ENCODE measurements at places on chromosomes 6 and 20.

DNA sequence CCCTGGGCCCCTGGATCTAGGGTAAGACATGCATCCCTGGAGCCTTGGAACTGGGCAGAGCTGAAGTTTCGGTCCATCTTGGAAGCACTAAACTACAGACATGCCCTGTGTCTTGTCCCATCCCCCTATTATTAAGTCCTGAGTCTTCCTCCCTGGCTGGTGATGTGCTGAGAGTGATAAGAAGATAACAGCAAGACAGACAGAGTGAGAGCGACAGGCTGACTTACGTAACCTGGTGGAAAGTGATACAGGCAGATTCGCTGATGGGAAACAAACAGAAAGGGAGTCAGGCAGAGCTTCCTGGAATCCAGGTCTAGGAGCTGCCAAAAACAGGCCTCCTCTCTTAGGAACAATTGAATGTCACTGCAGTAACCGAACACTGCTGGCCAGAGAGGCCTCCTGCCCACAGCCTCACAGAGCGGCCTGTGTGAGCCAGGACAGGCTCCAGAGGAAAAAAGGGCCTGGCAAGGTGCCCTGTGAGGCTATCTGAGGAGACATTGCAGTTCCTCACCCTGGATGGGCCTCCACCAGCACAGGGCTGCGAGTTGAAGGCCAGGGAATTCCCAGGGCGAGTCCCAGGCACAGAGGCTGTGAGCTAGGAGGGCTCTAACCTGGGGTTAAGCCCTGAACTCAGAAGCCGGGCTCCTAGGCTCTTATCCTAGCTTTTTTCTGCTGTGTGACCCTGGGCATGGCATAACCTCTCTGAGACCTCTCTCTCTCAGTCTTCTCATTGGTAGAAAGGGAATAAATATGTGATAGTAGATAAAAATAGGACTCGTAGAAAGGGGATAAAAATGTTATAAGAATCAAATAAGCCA is 34.2 kb upstream of the B4GALT5 start:
- DNase-seq: no peak

DNA sequence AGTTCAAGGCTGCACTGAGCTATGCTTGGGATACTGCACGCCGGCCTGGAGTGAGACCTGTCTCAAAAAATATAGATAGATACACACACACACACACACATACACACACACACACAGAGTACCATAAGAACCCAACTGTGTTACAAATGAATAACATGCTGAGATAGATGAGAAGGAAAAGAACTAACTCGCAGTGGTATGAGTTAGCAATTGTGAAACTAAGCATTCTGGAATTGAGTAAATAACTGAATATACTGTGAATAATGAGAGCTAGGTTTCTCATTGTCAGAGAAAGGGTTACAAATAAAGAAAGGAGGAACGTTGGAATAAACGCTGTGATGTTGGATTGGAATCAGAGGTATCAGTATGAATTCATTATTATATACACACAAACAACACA is 14.6 kb upstream of the FAXC start:
- DNase-seq: no peak

GRCh38 chr20:57007171-57007540 is 259.3 kb downstream of the BMP7 start:
- DNase-seq: no peak

- no peak for DNase-seq
Measured at GRCh38 chr20:62898970-62899632, 27.2 kb downstream of the DIDO1 start.

DNA sequence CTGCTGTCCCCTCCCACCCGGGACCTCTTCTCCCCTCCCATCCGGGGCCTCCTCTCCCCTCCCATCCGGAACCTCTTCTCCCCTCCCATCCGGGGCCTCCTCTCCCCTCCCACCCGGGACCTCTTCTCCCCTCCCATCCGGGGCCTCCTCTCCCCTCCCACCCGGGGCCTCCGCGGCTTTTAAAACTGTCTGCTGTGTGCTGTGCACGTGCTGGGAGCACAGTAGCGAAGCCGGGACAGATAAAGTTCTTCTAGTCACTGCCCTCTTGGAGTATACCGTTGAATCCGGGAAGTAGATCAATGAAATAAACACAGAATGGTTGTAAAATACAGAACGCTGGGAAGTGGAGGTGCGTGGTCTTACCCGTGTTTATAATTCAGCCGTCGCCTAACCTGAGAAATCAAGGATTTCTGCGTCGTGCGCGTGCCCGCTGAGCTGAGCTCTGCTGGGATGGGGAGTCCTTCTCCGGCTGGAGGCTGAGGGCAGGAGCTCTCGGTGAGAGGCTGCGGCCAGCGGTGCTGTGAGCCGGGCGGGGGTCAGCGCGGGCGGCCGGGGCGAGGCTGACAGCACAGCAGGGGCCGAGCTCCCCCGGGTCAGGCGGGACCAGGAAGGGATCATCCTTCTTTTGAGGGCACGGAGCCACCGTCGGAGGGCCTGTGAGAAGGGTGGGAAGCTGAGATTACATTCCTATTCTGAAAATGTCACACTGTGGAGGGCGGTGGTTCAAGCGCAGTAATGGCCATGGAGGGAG is 19.6 kb upstream of the KIF25 start:
- no peak for DNase-seq

DNA sequence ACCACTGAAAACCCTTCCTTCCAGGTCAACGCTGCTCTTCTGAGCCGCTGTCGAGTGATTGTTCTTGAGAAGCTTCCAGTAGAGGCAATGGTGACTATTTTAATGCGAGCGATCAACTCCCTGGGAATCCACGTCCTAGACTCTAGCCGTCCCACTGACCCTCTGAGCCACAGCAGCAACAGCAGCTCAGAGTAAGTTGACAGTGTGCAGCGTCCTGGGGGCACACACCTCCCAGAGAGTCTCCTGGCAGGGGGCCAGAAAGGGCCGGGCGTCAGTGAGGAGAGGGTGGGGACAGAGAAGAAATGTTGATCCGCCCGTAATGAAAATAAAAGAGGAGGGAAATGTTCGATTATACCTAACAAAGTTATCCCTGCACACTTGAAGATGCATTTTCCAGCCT is 5.0 kb downstream of the WRNIP1 start:
- peak; percentile 31 for DNase-seq

DNA sequence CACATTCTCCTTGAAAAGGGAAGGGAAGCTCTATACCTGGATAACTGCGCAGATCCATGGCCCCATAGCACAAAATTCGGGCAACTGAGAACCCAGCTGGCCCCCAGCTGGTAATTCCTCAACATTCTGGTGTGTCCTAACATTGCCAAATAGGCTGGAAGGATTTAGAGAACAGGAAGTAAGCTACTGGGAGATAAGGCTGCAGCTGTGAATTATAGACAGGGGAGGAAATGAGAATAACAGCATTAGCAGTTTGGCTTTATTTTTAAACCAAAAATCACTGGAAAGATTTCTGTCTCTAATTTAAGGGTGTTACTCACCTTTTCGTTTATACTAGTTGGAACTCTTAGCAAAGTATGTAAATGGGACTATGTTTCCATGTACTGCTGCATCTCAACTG is 97.2 kb downstream of the TULP4 start:
- DNase-seq: no peak

DNA sequence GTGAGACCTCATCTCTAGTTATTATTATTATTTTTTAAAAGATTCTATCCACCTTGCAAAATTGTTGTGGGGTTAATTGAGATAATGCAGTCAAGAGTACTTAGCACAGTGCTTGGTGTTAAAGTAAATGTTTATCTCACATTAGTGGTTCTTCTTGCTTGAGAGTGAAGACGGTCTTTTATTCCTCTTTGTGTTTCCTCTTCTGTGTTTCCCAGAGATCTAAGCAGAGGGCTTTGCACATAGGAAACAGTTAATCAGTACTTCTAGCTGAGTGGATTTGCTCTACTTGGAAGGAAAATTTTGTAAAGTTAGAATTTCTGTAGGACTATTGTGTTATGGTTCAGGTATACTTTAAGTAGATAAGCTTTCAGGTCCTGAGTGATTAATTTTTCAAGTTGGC is 3.5 kb downstream of the ARMC2 start:
- no peak for DNase-seq

DNA sequence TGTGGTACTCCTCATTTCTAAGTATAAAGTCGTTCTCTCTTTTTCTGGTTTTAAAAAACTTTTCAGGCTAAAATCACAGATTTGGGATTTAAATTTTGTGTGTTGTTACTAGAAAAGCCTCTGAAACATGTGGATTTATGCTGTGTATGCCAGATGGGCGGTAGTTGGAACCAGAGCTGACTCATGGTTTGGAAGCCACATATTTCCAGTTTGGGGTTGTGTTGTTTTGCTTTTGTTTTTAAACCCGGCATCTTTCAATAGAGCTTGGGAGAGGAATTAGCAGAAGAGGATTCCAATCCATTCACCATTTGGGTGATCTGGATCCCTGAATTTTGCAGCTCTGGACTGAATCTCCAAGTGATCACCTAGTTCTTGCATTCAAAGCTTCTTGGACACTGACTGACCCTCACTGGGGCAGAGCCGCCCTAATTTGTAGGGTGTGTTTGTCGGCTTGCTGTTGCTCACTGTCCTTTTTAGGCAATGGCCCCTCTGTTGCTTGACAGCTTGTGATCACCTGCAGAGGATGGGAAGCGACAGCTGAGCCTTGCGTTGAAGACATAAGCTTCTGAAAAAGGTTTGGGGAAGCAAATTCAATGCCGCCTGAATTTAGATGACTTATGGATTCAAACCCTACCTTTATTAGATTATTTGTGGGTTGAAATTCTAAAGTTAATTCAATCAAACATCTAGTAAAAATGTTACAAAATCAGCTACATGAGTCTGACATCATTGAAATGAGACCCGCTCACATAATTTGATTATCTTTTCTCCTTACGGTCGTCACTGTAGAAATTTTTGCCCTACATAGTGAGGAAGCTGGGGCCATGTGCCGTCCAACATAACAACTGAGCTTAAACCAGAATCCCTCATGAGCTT is 79.9 kb upstream of the CD83 start:
- DNase-seq: no peak

- DNase-seq: peak; percentile 18
Measured at GRCh38 chr6:138455746-138456400, 43.4 kb downstream of the NHSL1 start.

DNA sequence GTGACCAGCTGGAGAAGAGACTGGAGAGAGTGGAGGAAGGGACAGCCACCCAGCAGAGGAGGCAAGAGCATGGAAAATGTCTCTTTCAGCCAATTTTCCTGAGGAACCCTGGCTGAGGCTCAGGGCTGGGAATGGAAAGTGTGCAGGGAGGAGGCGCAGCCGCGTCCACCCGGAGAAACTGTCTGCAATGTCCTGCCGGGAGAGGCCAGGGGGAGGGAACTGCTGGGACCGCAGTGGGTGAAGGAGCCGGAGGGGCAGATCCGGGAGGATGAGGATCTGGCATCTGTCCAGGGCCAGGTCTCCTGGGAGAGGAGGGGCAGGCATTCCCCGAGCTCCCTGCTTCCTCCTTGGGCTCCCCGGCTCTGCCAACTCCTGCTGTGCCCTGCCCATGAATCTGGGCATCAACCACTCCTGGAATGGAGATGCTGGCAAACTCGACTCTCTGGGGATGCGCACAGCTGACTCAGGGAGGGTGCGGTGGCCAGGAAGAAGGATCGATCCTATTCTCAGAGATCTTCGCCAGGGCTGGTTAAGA is 17.4 kb upstream of the HM13 start:
- DNase-seq: no peak

DNA sequence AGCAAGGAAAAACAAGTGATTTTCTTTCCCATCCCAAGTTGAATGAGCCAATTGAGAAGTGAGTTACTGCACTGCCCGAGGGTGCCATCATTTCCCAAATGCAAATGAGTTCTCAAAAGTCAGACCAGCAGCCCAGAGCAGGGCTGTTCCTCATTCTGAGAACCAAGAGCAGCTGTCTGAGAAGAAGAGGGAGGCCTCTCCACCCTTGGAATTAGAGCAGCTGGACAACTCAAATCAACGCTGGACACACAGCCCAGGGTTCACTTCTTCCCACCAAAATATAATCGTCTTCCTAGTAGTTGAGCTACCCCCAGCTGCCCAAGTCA is 4.6 kb upstream of the PREX1 start:
- DNase-seq: no peak

GRCh38 chr6:69900869-69901268 is 34.5 kb downstream of the COL19A1 start:
- no peak for DNase-seq

DNA sequence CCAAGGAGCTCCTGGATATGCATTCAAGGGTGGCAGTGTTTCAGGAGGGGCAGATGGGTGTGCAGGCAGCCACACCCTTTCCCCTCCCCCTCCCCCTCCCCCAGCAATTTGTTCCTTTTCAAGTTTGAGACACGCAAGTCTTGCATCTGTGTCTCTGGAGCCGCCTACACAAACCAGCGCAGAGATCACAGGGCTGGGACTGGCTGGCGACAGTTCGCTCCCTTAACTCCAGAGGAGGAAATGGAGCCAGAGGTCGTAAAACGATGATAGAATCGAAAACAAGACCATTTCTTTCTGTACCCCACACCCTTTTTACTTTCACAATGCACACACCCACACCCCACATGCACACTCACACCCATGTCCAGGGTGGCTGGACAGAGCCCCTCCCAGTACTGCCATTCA is 163.1 kb downstream of the LY86 start:
- no peak for DNase-seq

DNA sequence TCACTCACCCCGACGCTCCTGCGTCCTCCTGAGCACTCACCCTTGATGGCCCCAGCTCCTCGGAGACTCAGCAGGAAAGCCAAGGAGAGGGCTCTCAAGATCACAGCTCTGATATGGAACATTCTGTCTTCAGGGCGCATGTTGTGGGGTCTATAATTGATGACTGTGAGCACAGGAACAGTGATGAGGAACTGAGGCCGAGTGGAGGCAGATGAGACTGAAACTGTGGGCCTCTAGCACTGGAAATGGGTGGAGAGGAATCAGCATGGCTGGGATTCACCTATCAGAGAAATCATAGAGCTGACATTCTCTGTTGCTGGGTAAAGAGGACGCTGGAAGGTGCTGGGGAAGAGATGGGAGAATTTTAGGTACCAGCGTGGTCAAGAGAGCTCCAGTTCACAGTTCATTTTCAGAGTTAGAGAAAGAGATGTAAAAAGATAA is at the start of gene HLA-DPA1:
Gene HLA-DPA1, minus strand, starts transcription at position 219 of the 441 bp plus-strand sequence.
- DNase-seq: no peak

DNA sequence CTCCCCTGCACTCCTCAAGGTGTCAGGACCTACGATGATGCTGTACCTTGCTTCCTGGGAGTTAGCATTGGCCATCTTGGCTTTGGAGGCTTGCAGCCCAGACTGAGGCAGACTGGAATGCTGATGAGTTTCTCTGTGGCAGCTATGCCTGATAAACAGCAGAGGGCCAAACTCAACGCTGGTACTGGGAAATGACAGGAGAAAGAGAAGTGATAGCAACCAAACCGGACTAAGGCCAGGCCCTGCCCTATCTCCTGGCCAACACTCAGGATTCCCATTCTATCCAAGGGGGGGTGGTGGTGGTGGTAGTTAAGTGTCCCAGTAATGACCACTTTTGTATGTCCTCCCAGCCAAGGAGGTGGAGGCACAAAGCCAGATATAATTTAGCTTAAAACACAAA is 90.0 kb upstream of the DTNBP1 start:
- DNase-seq: no peak

DNA sequence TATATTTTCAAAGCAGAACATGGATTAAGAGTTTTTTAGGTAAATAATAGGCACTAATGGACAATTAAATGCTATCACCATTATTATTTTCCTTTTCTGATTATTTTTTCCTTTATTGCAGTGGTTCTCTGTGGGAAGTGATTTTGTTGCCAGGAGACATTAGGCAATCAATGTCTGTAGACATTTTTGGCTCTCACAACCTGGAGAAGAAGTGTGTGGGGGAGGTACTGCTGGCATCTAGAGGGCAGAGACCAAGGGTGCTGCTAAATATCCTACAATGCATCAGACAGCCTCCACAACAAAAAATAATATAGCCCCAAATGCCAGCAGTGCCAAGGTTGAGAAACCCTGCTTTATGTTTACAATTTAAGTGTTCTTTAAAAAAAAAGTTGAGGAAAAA is 8.3 kb downstream of the IFNGR1 start:
- DNase-seq: no peak

Data from NCI-H2081 (cell line).